ENCODE measurements at places on chromosomes 2 and 18.

DNA sequence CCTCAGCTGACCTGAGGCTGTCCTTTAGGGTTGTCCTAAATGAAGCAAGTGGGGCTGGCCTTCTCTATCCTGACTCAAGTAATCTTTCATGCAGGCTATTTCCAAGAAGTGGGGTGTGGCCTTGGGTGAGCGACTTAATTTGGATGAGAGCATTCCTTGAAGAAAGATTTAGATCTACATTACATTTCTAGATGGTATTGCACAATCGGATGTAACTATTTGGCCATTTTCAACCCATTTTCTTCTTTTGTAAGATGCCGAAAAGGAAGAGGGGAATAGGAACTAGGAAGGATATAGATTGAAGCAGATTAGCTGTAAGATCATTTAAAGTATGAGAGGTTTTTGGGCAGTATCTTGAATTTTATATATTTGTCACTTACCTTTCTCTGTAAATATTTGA lies 746.3 kb downstream of the MBD2 start:
- DNase-seq, result no peak

GRCh38 chr2:46164529-46165301 lies 132.5 kb upstream of the EPAS1 start:
- DNase-seq, result no peak

DNA sequence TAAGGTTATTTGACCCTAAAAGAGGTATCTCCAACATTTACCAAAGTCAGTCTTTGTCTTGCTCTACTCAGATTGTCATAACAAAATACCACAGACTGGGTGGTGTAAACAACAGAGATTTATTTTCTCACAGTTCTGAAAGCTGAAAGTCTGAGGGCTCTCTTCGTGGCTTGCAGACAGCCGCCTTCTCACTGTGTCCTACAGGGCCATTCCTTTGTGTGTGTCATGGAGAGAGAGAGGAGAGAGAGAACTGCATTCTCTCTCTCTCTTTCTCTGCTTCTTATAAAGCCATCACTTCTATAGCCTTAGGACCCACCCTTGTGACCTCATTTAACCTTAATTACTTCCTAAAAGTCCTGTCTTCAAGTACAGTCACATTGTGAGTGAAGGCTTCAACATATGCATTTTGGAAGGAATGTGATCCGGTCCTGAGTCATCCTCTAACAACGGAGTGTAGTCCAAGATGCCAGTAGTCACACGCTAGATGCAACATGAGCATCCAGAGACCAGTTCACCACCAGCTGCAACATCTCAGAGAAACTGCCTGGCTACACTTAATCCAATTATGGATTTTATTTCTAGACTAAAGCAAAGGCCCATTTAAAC lies 130.2 kb downstream of the CD226 start:
- no peak for DNase-seq

DNA sequence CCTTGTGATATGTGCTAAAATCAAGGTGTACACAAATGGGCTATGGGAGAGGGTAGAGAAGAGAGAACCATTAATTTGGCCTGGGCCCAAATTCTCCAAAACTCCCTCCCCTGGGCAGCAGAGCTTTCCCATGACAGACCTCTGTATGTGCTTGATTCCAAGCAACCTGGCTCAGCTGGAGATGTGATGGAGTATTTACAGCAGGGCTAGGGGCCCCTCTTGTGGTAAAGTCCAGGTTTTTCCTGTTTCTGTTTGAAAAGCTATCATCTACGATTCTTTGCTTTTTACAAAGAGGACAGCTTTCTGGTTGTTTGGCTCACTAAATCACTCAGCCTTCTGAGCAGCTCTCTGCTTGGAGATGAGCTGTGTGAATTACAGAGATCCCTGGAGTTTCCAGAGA lies 40.3 kb downstream of the KCNS3 start:
- DNase-seq, result no peak

- DNase-seq, result no peak
Observed at GRCh38 chr2:181169503-181169902, 189.1 kb downstream of the UBE2E3 start.

- no peak for DNase-seq
Observed at GRCh38 chr2:118596620-118597019, 250.8 kb downstream of the EN1 start.

DNA sequence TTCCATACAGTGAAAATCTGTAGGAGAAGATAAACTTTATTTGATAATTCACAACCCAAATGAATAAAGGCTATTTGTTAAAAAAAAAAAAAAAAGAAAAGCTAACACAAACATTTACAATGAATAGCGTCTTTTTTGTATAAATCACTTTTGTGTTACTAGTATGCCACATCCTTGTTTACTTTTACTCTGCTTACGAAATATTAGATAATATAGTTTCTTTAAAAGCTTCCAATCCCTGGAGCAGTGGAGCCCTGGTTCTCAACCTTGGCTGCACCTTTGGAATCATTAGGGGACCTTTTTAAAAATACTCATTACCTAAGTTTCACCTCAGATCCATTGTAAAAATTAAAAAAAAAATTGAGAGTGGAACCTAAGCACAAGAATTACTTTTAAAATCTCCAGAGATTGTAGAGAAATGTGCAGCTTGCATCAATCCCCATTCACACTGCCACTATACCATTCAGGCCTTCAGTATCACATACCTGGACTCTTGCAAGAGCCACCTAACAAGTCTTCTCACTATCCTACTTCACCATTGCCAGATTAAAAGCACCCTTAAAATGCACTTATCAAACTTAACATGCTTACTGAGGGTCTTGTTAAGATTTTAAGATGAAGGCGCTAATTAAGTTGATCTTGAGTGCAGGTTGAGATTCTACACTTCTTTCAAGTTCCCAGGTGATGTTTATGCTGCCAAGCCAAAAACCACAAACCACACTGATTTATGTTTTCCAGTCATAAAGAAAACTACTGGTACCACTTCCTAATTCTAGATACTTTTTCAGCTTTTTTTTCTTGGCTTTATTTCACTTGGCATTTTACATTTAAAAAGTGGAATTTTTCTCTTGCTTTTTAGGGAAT lies 59.7 kb upstream of the ZC3H15 start:
- no peak for DNase-seq

All from stimulated activated CD4-positive, alpha-beta T cell treated with anti-CD3 and anti-CD28 coated beads, Interleukin-4, amount 100 ng/mL, for 4 hours (primary cell).